ENCODE measurements at places on chromosomes 4 and X.
A peak's percentile ranks its signal among the peaks of the same experiment; 100 is the strongest.

DNA sequence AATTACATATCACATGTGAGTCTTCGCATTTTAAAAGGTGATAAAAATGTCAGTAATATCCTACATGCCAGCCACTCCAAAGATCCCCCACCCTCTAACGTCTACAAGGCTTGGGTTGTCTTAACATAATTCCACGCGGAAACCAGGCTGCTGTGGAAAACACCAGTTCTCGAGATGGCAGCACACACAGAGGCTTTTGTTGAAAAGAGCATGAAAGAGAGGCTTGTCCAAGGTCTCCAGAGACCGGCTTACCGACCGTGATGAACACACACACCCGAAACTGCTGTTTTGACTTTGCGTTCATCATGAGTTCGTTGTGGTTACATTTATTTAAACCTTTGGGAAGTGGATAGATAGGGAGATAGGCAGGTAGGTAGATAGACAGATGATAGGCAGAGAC is 87.9 kb downstream of the CRLF2 start:
- no peak for DNase-seq

GRCh38 chr4:153466081-153466948 is at the start of gene TMEM131L:
Gene TMEM131L, plus strand, starts transcription at chr4:153466360. Its CDS starts 38 bp downstream, at chr4:153466398.
- no peak for DNase-seq

DNA sequence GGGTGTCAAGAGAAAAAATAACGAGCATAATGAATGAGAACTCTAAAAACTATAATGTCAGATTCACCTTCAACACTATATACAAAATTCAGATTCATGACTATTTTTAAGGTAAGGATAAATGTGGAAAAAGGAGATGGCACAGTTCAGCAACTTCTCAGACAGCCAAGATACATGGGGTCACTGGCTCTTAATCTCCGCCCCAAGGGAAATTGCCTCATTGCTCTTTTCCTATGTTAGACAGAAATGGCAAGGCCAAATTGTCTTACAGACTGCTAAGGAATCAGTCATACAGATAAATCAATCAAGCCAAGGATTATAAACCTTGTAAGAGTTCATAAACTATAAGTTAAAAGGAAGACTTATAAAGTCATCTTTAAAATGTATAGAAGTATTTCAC is 183.4 kb downstream of the OPHN1 start:
- no peak for DNase-seq

- DNase-seq, result no peak
Measured at GRCh38 chrX:81208916-81209315, 7.0 kb downstream of the SH3BGRL start.

- peak; percentile 22 for DNase-seq
Measured at GRCh38 chrX:79259073-79259689, 108.0 kb downstream of the ITM2A start.

DNA sequence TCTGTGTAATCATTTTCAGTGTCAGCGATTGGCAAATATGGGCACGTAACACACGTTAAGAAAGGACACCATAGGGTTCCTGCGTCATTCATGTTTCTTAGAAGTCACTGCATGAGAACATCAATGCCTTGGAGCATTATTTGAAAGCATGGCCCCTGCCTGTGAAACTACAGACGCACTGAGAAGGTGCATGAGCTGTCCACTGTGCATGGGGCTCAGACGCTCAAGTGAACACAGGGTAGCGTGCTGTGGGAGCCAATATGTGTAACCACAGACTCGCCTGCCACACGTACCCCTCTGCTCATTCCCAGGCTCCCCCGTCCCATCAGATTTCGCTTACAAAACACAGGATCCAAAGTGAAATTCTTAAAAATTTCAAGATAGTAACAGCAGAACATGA is 6.5 kb downstream of the PPP2R2C start:
- no peak for DNase-seq

DNA sequence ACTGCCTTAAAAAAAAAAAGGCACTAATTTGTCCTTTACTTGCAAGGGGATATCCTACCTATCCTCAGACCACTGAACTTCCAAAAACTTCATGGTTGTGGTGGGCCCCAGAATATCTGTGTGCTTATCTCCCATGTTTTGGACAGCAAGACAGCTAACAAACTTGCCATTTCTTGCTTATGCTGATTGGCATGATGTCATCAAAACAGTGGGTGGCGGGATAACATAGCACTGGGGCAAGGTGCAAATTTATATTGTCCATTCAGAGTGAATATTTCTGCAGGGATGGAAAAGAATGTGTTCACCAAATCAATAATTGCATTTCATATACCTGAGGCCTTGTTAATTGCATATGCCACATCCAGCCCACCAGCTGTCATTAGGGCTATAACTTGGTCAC is 23.5 kb downstream of the HAUS3 start:
- no peak for DNase-seq

GRCh38 chrX:8684201-8684965 is 47.6 kb downstream of the ANOS1 start:
- no peak for DNase-seq

GRCh38 chrX:15838017-15838416 is 16.6 kb downstream of the AP1S2 start:
- no peak for DNase-seq

DNA sequence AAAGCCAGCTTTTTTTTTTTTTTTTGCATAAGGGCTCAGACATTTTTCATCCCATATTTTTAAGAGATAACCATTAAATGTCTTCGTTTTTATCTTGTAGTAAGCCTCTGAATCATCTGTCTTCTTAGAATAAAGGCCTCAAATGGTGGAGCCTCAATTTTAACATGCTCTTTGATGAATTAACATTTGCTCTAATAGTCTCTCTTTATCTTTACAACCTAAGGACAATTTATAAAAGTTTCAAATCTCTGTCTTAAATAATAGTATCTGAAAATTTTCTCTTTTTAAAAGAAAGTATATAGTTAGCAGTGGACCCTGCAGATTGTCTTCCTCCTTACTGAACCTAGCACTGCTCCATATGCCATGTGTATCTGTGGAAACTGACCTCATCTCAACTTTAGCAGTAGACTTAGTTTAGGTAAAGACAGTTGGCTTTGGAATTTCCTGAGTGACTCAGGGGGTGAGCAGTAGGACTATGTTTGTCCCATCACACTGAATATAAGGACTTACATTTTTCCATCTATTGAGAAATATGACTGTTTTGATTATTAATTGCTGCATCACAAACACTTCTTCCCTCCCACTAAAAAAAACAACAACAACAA is 1658.0 kb downstream of the STIM2 start:
- DNase-seq, result no peak

DNA sequence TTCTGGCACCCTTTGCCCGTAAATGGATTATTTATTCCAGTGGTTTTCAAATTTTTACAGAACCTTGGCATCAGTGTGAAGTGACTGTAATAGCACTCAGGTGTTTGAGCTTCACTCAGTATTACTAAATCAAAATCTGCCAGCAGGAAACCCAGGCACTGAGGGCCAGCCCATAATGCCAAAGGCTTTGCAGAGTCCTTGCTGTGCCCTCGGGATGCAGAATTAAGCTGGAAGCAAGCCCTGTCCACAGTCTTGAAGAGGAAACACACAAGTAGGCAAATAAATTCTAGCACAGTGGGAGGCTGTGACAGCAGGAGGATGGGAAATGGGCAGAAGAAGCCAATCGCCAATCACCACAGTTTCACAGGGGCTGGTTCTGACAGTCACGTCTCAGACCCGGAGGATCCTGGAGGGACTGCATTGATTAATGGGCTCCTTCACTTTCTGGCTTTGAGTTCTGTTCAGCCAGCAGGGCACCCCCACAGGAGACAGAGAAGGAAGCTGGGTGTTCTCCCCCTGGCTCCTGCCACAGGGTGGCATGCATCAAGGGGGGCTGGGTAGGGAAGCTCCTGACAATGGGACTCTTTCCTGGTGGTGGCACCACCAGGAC is 138.8 kb downstream of the MTNR1A start:
- no peak for DNase-seq

GRCh38 chrX:54534271-54534670 is 4.3 kb downstream of the GNL3L start:
- DNase-seq, result no peak

GRCh38 chr4:7403001-7403400 is 31.7 kb downstream of the PSAPL1 start:
- no peak for DNase-seq

- no peak for DNase-seq
Measured at GRCh38 chrX:42149281-42149680, 225.9 kb upstream of the CASK start.
